ENCODE measurements at places on chromosomes 1 and 21. TPM values are rescaled to one million over a fixed set of nuclear protein-coding genes. Genes with fewer than 3 reads are reported as not detected.

Gene METTL13
- 19.0 TPM for total RNA-seq

Gene KCNE2
- total RNA-seq, result 1.0 TPM

Gene CCDC185
- not detected for total RNA-seq

Gene PPP1R8
- 57.5 TPM for total RNA-seq

Gene TCHHL1
- total RNA-seq, result not detected

Gene ACTN2
- 5.1 TPM for total RNA-seq

Gene VASH2
- 10.3 TPM for total RNA-seq

Gene VHLL
- not detected for total RNA-seq
